ENCODE measurements at places on chromosomes 6 and 20.

DNA sequence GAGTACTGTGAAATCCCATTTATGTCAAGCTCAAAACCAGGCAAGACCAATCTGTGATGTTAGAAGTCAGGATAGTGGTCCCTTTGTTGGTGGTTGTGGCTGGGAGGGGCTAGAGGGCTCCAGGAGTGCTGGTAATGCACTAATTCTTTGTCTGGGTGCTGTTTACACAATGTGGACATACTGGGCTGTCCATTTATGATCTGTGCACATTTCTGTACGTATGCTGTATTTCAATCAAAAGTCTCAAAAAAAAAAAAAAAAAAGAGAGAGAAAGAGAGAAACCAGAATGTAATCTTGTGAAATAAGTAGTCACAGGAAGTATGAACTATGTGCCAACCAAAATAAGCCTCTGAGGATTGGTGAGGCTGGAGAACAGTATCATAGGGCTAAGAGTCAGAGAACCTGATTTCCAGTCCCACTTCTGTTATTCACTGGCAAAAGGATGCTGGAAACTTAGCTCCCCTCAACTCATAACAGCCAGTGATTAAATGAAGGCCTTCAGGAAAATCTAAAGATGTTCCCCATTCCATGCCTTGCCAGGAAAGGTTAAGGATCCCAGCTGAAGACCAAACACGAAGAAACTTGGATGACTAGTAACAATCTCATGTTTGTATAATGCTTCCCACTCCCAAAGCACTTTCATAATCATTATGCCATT is 19.6 kb upstream of the TRAM2 start:
- no peak for DNase-seq

- no peak for DNase-seq
These were observed 218.6 kb upstream of the RUNX2 start for GRCh38 chr6:45109551-45109950.

- no peak for DNase-seq
These were observed 50.0 kb downstream of the GJA10 start for GRCh38 chr6:89944181-89944755.

DNA sequence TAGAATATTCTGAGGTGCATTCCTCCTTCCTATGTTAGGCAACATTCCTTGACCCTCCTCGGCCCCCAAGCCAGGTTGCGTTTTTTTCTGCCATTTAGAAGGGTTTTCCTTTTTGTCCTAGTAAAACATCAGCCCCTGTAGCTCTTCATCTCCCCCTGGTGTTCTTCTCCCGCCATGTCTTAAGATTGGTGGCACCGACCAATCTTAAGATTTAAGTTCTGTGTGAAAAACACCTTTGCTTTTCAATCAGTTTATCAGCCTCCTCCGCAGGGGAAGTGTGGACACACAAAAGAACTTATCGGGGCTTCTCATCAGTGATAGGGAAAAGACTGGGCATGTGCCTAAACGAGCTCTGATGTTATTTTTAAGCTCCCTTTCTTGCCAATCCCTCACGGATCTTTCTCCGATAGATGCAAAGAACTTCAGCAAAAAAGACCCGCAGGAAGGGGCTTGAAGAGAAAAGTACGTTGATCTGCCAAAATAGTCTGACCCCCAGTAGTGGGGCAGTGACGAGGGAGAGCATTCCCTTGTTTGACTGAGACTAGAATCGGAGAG is 719 bp upstream of the EDN1 start:
- no peak for DNase-seq

DNA sequence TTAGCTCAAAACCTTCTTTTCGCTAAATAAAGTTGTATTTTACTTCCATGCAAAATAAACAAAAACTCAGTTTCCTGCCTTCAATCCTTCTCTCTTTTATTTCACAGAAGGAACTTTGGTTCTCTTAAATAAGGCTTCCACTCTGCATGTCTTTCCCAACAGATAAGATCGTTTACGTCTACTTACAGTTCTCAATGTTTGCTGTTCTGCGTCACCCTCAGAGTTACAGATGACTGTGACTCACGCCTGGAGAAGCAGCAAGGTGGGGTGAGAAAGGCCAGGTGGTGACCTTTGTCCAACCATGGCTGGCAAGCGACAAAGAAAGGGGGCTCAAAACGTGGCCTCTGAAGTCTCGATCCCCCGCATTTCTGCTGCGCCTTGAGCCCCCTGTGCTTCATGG is 51.4 kb upstream of the RPS6KA2 start:
- no peak for DNase-seq

DNA sequence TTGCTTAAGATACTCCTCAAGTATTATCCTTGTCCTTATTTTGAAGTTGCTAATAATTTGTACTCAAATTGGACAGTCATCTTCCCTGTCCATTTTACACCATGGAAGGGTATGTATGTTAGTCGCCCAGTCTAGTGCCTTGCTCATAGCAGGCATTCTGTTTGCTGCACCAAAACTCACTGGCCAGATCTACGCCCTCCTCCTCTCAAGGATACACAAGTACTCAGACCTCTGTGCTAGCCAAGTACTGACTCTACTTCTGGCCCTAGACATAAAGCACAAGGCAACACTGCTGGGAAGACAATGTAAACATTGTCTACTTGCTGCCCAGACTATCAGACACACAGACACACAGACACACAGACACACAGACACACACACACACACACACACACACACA is 57.7 kb downstream of the DNAAF9 start:
- DNase-seq = no peak

DNA sequence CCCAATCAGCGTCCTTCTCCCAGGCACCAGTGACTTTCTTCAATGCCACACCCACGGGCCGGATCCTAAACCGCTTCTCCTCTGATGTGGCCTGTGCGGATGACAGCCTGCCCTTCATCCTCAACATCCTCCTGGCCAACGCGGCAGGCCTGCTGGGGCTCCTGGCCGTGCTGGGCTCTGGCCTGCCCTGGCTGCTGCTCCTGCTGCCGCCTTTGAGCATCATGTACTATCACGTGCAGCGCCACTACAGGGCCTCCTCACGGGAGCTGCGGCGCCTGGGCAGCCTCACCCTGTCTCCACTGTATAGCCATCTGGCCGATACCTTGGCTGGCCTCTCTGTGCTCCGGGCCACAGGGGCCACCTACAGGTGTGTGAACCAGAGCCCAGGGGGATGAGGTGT is 9.8 kb downstream of the DLK2 start:
- no peak for DNase-seq

DNA sequence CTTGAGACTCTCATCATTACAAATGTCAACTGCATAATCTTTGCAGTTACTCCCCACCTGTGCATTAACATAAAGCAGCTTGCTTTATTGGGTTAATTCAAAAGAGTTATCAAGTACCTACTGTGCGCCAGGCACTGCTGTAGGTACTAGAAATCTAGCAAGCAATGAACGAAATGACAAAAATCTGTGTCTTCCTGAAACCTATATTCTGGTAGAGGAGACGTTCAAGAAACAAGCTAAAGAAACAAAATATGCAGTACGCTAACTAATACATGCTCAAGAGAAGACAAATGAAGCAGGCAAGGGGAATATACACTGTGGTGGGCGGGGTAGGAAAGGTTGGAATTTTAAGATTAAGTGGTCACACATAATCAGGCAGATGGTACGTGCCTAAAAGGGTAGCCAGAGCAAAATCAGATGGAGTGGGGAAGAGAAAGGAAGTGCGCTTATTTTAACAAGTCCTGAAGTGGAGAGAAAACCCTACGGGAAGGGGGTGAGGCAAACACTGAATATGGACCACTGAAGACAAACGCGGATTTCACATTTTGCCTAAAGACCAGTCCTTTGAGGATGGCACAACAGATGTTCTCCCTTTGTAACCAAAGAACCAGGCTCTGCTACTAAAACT is 1.2 kb downstream of the ELOVL2 start:
- no peak for DNase-seq

DNA sequence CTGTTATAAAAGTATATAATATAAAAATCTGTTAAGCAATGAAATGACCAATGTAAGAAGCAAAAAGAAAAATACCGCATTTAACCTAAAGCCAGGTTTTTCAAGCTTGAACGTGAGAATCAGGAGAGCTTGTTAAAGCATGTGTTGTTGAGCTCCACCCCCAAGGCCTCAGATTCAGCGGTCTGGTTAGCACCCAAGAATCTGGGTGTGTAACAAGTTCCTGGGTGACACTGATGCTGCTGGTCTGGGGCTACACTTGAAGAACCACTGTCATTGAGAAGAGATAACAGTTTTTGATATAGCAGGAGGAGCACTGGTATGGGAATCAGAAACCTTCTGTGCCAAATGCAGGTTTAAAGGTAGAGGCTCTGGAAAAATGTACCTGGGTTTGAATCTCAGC is 154.0 kb downstream of the ID4 start:
- DNase-seq = no peak

GRCh38 chr20:38883081-38883980 is 42.9 kb upstream of the FAM83D start:
- no peak for DNase-seq

GRCh38 chr6:84062519-84063154 is 29.1 kb downstream of the MRAP2 start:
- DNase-seq = no peak

DNA sequence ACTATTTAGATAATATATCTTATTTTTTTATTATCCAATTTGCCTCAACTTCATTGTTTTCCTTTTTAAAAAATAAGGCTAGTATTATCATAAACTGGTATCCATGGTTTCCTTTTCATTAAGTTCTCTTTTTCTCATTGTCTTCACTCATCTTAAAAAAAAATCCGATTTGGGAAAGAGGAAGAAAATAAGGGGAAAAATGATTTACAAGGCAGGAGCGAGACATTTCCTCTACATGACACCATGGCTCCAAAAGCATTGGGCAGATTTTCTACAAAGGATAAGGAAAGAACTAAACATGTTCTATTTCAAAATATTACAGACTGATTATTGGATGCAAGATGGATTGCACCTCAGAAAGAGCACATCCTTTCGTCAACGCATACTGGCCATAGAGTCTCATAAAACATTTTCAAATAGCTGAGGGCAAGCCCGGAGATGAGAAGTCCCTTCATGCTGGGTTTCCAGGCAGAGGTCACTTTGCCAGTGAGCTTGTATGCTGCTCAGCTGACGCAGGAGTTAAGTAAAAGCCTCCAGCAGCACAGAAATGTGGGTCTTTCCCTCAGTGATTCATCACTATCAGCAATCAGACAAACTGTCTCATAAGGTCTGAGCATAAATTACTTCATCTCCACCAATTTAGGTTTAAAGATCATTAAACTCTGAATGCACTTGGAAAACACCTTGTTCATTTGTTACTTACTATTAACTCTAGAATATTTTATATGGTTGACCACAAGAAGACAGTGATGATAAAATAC is 129.0 kb upstream of the TNFAIP3 start:
- no peak for DNase-seq

DNA sequence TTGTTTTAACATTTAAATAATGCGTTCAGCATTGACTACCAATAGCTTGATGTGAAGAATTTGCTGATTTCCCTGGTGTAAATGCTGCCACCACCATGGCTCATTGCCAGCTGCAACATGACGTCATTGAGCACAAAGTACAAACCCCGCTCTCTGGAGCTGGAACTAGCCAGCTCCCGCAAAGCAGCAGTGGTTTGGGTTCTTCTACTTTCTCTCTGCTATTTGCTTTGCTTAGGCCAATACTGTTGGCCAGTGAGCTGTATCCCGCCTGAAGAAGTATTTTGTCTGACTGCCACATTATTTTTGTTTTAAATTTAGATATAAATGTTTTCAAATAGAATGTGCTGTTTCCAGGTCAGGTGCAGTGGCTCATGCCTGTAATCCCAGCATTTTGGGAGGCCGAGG is 47.4 kb upstream of the KIF13A start:
- peak; percentile 43 for DNase-seq

GRCh38 chr6:82818727-82819126 is 246.9 kb downstream of the UBE3D start:
- no peak for DNase-seq

- peak; percentile 84 for DNase-seq
These were observed at the start of gene SLC4A11 for GRCh38 chr20:3239026-3239866. Gene SLC4A11, minus strand, starts transcription at chr20:3239190. Its CDS starts 53 bp downstream, at chr20:3239137.

DNA sequence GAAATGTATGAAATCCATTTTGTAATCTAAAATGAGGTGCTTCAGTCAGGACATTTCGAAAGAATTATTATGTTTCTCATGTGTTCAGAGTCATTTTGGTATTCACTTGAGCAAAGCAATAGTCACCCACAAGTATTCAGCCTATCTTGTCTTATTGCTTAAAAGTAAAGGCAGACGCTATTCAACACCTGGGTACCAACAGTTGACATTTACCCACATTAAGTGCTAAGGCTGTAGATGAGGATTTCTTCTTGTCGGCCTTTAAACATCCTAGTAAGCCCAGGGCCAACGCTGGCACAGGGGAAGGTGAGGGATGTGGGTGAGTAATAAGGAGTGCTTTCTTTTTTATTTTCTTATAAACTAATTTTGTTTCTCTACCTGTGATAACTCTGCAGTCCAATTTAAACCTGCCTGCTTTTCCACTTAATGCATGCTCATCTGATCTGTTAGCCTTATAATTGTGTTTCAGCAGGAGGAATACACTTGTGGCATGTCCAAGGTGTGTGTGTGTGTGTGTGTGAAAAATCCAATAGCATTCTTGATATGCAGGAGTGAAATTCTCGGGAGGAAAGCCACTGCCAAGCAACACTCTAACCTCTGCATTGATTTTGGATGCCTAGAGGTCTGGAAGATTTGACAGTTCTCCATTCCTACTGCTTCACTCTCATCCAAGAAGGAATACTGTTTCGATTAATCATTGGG is 252.0 kb downstream of the SOX4 start:
- no peak for DNase-seq

DNA sequence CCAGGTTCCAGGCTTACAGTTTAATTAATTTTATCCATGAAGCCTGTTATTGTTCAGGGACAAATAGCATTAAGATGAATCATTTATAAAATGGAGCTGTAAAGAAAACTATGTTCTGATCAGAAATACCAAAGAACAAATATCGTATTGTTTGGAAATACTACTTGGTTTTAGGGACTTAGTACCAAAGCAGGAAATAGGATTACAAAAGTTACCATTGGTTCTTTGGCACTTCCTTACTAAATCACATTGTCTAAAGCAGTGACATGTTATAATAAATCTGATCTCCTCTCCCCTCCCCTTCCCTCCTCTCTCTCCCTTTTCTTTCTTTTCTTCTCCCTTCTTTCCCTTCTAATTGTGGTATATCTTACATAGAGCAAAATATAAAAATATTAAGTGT is 29.6 kb downstream of the CRYBG1 start:
- no peak for DNase-seq

DNA sequence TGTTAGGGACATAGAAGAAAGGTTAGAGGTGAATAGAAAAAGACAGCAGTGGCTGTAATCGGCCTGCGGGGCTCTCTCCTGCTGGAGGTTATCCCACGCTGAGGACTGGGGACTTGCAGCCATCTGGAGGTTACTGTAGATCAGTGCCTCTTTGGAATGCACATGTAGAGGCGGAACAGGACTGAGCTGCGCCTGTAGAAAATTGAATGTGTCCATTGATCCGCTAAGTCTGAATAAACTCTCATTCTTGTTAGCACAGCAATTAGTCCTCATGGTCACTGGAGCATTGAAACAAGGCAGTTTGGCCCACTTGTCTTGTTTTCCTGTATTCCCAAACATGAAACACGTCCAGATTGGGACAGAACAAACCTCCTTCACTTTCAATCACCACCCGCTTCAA is 46.3 kb upstream of the F13A1 start:
- DNase-seq = no peak

- DNase-seq = no peak
These were observed 268.5 kb upstream of the QKI start for GRCh38 chr6:163146036-163146435.

GRCh38 chr6:6595952-6596351 is 7.4 kb downstream of the LY86 start:
- DNase-seq = no peak
